ENCODE measurements at places on chromosomes 2 and 18.

DNA sequence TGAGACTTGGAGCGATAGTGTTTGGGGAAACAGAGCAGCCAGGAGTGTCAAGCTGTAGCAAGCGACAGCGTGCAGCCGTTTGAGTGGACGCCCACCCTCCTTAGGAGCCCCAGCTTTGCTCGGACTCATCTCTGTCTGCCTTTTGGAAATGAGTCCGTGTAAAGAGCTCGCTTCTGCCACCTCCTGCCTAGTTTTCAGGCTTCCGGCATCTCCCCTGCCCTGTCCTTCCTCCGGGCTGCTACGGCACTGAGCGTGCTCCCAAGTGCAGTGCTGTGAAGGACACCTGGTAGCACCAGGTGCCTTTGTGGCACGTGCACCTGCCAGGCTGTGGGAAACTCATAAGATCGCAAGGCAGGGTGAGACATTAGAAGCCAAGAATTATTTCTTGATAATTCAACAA is 117.1 kb downstream of the RNF144A start:
- peak; percentile 24 for DNase-seq

DNA sequence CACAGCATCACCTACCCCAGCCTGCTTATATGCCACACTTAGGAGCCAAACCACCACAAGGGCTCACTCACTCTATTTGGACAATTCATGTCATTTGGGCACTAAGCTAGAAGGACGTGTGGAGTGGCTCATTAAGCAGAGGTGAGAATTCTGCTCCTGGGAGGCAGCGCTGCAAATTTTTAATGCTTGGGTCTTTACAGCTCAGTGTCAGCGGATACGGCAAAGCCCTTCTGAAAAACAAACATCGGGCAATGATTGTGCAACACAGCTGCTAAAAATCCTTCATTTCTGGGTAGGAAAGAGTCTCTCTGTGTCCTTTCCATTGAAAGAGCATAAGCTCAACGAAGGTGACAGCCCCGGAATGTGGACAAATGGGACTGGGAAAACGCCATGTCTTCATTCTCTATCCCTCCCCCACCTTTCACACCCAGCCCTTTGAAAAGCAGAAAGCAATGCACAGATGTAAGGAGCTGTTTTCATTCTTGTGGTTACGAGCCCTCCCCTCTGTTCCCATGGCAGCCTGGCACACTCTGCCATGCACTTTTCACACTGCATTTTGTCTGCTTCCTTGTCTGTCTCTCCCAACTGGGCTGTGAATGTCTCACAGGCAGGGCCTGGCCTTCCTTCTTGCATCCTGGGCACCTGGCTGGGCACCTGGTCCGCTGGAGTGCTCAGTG is 16.0 kb downstream of the TMEM177 start:
- peak; percentile 70 for DNase-seq

GRCh38 chr18:59929621-59930295 is 30.0 kb downstream of the PMAIP1 start:
- DNase-seq: peak; percentile 72

- no peak for DNase-seq
Measured at GRCh38 chr2:72932045-72932740, 14.9 kb downstream of the EMX1 start.

GRCh38 chr18:68342039-68342659 is 372.8 kb downstream of the TMX3 start:
- no peak for DNase-seq

DNA sequence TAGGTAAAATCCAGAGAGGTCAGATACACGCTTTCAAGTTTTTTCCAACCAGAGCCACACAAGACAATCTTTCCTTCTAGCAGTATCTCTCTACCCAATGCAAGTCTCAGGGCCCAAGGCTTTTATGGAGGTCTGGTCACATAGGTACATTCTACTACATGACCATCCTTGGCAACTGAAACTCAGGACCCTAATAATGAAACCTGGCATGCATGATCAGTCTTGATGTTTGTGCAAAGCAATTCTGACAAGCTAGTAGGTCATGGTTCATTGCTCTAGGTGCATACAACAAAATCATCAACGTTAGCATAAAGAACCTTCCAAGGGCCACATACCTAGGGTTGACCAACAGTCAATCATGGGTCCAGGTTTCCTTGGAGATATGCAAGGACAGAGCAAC is 33.2 kb upstream of the CCDC88A start:
- no peak for DNase-seq

- DNase-seq: no peak
Measured at GRCh38 chr2:193240752-193241151, 1046.0 kb upstream of the TMEFF2 start.

DNA sequence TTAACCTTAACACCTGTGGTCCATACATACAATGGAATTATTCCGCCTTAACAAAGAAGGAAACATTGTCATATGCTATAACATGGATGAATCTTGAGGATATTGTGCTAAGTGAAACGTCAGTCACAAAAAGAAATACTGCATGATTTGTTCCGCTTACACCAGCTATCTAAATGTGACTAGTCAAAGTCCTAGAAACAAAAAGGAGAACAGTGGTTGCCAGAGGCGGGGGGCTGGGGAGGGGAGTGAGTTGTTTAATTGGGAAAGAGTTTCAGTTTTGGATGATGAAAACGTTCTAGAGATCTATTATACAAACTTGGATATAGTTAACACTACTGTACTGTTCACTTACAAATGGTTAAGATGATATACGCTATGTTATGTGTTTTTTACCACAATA is 72.0 kb downstream of the SPRED2 start:
- DNase-seq: no peak

- DNase-seq: peak; percentile 64
Measured at GRCh38 chr2:120863661-120864320, 128.1 kb downstream of the GLI2 start.

DNA sequence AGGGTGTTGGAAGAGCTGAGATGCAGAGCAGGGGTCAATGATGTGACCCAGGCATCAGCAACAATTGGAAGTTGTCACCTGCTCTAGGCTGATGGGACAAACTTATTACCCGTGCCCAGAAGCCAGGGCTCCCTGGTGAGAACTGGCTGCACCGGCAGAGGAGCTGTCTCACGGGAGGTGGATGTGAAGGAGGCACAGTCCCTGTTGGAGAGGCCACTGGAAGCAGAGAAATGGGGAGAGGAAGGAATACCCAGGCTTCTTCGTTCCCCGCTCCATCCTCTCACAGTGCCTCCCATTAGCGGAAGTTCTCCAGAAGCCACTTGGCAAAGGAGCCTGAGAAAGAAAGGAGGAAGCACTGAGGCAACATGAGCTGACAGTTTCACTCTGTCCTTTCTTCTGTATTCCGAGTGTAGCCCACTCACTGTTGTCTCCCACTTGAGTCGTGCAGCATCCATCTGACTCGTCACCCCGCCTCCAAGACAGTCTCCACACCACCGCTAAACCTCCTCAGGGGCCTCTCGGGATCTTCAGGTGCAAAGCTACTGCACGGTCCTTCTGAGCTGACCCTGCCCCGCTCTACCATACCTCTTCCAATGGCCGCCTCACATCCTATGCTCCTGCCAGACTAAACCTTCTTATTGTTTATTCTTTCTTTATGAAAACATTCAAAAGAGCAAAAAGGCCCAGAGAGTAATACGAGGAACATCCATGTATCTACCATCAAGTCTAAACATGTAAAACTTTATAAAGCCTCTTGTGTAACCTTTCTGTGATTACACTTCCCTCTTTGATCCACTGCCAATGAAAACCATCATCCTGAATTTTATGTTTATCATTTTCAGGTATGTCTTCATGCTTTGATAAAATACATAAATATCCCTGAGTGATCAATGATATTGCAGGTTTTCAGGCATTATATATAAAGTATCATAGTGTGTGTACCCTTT is 19.1 kb upstream of the AFTPH start:
- no peak for DNase-seq

DNA sequence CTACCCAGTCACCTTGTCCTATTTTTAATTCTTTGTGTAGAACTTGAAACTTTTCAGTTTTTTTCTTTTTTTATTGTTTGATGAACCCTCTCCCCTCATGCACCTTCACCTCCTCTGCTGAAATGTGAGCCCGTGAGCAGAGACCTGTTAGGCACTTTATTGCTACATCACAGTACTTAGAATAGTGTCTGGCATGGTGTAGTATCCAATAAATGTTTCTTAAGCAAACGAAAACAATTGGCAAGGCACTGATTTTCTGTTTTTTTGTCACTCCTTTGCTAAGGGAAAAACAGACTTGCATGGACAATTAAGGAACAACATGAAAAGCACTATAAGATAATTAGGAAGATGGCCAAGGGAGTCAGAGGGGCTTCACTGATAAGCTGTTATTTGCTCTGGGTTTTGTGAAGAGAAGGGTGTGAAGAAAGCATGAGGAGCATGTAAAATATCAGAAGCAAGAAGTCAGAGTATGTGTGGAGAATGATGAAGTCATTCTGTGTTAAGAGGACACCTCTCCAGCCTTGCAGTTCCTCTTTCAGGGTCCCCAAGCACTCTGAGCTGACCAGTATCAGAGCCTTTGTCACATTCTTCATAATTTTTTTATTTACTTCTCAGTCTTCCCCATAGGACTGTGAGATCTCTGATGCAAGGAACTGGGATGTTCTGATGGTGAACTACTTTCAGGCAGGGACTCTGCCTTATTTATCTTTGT is 99.7 kb upstream of the CAVIN2 start:
- no peak for DNase-seq

DNA sequence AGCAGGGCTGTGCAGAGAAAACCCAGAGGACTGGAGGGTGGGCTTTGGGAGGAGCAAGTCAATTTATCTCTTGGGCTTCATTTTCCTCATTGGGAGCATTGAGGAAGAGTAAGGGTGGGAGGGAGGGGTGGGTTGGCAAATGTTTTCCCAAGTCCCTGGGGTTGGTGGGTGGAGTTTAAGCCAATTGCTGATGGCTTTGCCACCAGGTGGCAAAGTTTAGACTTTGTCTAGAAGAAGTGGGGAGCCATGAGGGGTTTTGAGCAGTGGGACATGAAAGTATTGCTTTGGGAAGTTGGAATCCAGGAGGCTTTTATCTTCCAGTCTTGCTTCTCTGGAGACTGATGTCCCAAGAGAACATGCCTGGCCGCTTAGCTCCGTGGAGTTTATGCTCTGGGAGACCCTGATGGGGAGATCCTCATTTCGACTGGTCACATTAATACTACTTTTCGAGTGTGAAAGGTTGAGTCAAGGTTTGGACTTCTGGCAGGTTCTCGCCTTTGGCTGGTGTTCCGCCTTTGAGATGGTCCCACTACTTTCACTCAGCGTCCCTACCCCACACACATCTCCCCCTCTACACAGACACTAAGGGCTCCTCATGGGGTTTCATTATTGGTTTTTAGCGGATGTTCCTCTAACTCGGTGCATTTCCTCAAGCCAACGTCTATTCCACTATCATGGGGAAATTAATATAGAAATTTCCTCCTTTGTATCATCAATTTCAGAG is 126.7 kb downstream of the PRKCE start:
- DNase-seq: no peak

- no peak for DNase-seq
Measured at GRCh38 chr2:157760949-157761348, 115.2 kb downstream of the ACVR1 start.

DNA sequence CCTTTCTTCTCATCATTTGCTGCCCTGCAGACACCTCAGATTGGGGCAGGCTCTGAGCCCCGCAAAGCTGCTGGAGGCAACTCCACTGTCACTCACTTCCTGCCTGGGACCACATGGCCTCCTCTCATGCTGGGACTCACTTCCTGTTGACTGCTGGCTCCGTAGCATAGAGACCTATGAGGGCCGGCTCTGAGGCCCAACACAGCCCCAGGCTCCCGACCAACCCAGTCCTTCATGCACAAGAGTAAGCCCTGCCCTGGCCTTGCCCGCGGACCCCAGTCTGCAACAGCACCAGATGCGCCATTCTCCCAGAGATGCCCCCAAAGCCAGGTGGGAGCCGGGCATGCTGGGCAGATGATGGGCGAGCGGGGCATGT is 55.7 kb downstream of the DNMT3A start:
- DNase-seq: peak; percentile 12

DNA sequence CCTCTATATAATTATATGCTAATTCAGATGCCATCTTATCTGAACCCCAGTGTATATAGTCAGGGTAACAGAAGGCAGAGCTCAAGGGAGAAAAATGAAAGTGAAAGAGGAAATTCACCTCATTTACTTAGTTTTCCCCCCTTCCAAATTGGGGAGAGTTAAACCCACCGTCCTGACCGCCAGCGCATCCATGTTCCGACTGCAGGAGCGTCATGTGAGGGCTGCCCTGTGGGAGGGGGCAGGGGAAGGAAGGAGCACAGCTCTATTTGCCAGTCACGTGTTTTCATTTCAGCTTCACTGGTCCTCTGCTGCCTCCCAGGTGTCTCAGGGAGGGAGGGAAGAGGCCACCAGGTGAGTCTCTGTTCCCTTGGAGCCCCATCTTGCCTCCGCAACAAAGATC is 13.2 kb downstream of the CNNM4 start:
- DNase-seq: no peak

DNA sequence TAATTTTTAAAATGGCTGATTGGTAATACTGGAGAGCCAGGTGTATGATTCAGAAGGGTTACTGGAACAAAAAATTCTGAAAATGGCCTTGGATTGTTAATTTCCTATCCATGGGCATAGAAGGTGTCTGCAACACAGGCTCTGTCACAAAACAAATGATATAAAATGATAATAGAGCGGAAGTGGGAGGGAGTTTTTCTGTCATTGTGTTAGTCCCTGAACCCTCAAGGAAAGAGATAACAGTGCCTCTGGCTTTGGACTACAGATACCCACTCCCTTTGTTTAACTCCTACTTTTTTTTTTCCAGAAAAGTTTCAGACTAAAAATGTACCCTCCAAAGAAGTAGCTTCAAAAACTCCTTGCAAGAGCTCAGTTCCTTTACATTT is 28.0 kb upstream of the YES1 start:
- no peak for DNase-seq

- DNase-seq: no peak
Measured at GRCh38 chr2:3038636-3039035, 339.0 kb downstream of the EIPR1 start.

DNA sequence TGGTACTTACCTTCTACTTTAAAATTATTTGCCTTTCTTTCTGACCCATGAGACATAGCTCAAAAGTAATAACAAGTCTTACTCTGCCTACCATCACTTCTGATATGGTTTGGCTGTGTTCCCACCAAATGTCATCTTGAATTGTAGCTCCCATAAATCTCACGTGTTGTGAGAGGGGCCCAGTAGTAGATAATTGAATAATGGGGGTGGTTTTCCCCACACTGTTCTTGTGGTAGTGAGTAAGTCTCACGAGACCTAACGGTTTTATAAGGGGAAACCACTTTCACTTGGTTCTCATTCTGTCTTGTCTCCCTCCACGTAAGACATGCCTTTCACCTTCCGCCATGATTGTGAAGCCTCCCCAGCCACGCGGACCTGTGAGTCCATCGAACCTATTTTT is 47.5 kb downstream of the GALNT3 start:
- no peak for DNase-seq

DNA sequence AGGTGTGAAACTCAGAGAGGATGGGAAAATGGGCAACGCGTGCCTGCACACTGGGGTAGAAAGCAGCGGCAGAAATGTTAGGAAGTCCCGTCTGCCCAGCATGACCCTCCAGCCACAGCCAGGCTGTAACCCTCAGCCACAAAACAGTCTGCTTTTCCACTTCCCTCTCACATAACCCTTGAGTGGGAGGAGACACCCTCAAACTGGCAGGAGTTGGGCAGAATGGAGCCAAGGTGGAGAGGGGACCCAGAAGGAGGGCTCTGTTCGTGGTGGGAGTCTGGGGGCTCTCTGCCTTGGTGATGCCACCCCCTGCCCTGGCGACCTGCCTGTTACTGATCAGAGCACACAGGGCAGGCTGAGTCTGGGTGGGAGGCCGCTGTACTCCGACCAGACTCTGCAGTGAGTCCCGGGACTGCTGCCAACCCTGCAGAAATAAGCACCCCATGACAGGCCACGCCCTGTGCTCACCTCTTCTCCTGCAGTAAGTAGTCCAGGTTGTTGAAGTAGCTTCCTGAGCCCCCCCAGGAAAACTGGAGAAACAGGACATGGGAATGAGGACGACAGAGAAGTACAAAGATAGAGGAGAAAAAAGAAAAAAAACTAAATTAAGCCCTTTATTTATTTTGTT is 16.0 kb downstream of the FAM178B start:
- no peak for DNase-seq

Measured in fibroblast of skin of right biceps (primary cell).